Activated CD4-positive, alpha-beta T cell treated with anti-CD3 and anti-CD28 coated beads for 24 hours (primary cell): ENCODE measurements at places on chromosomes 6 and 20.
A peak's percentile ranks its signal among the peaks of the same experiment; 100 is the strongest.

DNA sequence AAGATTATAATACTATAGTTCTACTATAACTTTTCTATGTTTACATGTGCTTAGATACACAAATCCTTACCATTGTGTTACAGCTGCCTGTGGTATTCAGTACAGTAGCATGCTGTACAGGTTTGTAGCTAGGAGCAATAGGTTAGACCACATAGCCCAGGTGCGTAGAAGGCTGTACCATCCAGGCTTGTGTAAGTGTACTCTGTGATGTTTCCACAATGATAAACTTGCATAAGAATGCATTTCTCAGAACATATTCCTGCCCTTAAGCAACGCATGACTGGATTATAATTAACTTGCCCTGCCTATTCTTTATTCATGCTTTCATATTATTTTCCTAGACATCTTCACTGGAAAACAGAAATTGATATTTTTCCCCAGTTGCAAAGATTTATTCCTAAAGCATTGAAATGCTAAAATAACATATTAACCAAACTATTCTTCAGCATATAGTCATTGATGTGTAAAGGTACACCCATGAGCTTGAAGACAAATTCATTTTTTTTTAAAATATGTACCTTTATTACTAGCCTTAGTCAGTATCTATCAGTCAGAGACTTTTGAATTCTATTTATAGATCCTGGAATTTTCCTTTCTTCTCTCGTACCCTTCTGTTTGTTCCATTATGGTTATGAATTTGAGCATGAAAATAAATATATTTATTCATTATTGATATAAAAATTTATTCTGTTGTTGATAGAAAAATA lies 7.2 kb upstream of the CTAGE9 start:
- DNase-seq: no peak

DNA sequence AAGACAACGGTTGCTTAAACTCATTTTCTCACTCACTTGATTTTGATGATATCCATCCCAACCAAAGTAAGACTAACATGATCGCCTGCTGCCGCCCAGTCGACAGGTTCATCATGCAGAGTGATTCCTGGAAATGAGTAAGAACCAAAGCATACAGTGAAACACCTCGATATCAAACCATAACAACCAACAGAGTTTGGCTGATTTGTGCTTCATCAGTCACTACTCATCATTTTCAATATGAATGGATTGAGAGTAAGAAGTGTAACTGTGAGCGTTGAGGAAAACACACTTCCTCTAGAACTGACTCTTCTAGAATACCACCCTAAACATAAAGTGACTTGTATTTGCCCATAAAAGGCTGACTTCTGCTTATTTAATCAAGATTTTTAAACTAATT lies 29.2 kb upstream of the ALDH8A1 start:
- DNase-seq: peak; percentile 23

DNA sequence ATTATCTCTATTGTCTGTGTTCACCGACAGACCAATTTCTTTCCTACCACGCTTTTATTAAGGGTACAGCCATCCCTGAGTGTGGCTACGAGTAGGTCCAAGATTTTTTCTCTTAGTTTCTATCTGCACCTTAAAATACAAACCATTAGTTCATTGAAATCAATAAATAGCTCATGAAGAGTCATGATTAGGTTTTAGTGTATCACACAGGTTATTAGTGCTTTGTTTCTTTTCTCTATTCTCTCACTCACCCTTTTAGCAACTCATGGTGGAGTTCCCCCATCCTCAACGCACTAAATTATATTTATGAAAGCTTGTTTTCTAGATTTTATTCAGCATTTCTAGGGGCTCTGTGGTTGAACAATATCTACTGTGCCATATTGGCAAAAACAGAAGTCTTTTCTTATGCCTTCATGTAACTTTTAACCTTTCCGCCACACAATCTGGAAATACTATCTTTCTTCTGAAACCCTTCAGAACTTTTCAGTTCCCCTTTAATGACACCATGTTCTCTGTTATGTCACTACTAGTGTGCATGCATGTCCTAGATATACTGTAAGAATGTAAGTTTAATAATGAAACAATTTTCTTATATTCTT lies 128.2 kb upstream of the LAMA2 start:
- DNase-seq: no peak

DNA sequence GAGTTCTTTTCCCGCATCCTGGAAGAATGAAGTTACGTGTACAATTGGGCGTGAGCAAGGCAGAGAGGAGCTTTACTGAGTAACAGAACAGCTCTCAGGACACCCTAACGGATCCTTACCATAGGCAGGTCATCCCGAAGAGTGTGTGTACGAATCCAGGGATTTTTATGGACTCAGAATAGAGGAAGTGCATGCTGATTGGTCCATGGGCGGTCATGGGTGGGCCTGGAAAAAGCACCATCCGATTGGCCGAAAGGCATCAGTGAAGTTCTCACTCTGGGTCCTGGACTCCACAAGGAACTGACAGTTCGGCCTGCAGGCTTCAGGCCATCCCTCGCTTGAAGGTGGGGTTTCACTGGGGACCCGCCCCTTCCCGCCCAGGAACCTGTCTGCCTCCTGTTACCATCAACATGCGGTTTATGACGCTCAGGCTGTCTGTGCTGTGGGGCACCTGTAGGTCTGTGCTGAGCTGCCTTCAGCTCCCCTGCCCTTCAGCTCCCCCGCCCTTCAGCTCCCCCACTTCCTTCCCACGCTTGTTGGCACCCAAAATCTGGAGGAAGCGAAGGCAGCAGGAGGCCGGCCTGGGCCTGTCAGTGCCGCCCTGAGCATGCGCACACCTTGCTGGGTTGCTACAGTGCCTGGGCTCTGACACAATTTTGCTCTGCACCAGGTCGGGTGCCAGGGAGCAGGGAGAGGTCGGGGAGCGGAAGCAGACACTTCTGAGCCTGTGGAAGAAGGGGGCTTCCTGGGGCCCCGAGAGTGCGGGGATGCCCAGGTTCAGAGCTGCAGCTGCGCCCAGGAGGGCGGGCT lies 57.9 kb upstream of the MANEA start:
- DNase-seq: no peak

- DNase-seq: no peak
Measured at GRCh38 chr6:133645966-133646740, 242.8 kb upstream of the TCF21 start.

DNA sequence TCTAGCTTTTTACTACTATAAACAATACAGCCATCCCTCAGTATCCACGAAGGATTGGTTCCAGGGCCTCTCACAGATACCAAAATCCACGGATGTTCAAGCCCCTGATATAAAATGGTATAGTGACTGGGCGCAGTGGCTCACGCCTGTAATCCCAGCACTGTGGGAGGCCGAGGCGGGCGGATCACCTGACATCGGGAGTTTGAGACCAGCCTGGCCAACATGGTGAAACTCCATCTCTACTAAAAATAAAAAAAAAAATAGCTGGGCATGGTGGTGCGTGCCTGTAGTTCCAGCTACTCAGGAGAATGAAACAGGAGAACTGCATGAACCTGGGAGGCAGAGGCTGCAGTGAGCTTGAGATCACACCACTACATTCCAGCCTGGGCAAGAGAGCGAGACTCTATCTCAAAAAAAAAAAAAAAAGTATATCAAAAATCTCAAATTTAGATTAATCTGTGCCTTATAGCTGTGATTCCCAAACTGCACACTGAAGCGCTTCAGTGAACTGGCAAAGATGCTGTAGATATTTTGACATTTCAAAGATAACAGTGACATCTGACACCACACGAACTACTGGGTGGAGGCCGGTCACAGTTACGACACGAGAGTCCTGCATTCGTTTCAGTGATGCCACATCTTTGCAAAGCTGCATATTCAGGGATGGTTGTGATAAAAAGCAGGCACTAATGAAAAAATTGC lies 38.3 kb downstream of the MRS2 start:
- DNase-seq: no peak

GRCh38 chr6:90967471-90967870 lies 380.6 kb upstream of the MAP3K7 start:
- no peak for DNase-seq

- no peak for DNase-seq
Measured at GRCh38 chr20:361561-361960, 14.7 kb downstream of the NRSN2 start.

GRCh38 chr6:21902628-21903169 lies 309.1 kb downstream of the SOX4 start:
- no peak for DNase-seq

DNA sequence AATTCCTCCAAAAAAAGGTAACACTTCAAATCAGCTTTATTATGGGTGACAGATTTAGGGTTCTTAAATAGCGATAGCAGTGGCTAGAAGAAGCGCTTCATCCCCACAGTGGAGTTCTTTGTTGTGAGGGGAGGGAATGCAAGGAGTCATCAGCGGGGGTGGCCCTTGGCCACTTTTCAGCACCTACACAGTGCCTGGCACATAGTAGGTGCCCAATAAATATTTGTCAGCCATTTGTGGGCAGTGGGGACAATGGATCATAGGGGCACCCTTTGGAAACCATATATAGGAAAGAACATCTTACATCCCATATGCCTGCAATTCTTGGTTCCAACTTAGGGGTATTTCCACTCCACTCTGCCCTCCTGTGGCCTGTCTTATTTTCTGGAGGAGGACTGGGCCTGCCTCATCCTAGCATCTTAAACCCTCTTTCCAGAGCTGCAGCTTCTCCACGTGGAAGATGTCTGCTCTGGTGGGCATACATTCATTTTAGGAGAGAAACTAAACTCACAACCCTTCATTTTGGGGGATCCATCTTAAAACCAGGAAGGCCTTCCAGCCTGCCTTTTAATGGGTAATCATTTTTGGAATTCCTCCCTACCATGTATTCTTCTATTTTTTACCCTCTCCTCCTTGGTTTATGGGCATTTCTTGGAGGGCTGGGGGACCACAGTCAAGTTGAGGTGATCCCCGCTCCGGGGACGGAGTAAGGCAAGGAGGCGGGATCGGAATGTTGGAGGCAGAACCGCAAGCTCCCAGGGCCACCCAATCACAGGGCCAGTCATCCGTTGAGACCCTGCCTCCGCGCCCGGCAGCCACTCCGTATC lies 2.6 kb upstream of the GPSM3 start:
- DNase-seq: no peak

GRCh38 chr20:4966826-4967751 lies 34.2 kb downstream of the SLC23A2 start:
- DNase-seq: no peak

GRCh38 chr20:62275219-62275618 lies 27.6 kb upstream of the ADRM1 start:
- DNase-seq: no peak

- no peak for DNase-seq
Measured at GRCh38 chr6:139640921-139641320, 266.5 kb upstream of the CITED2 start.

- no peak for DNase-seq
Measured at GRCh38 chr6:41636833-41637193, 1.5 kb upstream of the MDFI start.

DNA sequence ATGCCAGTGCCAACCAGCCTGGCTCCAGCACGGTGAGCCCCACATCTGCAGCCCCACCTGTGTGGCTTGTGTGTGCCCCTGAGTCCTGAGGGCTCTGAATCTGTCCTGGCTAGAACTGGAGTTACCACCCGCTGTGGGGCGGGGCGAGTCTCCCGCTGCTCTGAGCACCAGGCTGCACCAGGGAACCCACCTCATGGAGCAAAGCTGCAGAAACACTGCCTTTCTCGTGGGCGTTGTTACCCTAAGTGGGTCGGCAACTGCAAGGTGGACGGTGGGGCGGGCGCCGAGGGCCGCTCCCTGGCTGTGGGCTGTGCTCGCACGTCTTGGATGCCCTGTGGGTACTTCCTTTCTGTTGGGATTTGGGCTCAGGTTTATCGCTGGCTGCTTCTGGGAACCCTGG lies 12.7 kb upstream of the ZBTB46 start:
- no peak for DNase-seq

GRCh38 chr20:54203281-54203680 lies 4.6 kb upstream of the PFDN4 start:
- DNase-seq: no peak

DNA sequence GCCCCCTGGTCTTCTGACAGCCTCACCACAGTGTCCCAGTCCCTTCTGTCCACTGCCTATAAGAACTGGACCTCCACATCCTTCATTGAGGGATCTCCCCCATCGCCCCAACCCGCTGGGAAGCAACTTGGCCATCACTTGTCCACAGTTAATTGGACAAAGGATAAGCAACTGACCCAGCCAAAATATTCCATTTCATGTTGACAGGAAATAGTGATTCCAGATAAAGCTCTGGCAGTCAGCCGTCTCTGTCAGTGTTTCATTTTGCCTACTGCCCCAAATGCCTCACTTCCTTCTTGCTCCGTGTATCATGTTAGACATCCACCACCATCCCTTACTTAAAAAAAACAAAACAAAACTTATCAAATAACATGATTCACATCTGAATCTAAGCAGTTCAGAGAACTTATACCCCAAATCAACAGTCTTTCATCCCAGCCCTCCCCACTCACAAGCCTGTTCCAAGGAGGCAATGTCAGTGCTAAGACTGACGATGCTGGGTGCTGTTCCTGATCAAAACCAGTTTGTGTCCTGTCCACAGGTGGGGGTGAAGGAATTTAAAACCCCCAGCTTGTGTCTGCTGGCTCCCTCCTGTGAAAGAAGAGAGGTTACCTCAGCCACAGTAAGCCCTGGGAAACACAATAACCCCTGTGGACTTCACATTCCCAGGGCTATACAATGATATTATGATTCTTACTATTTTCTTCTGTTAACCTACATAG lies 162.5 kb downstream of the WDR27 start:
- no peak for DNase-seq

GRCh38 chr6:114169763-114170162 lies 173.1 kb downstream of the HS3ST5 start:
- DNase-seq: no peak

GRCh38 chr6:31495580-31495979 lies 2.4 kb upstream of the MICB start:
- DNase-seq: no peak

- DNase-seq: no peak
Measured at GRCh38 chr6:167738386-167738785, 88.3 kb upstream of the AFDN start.

DNA sequence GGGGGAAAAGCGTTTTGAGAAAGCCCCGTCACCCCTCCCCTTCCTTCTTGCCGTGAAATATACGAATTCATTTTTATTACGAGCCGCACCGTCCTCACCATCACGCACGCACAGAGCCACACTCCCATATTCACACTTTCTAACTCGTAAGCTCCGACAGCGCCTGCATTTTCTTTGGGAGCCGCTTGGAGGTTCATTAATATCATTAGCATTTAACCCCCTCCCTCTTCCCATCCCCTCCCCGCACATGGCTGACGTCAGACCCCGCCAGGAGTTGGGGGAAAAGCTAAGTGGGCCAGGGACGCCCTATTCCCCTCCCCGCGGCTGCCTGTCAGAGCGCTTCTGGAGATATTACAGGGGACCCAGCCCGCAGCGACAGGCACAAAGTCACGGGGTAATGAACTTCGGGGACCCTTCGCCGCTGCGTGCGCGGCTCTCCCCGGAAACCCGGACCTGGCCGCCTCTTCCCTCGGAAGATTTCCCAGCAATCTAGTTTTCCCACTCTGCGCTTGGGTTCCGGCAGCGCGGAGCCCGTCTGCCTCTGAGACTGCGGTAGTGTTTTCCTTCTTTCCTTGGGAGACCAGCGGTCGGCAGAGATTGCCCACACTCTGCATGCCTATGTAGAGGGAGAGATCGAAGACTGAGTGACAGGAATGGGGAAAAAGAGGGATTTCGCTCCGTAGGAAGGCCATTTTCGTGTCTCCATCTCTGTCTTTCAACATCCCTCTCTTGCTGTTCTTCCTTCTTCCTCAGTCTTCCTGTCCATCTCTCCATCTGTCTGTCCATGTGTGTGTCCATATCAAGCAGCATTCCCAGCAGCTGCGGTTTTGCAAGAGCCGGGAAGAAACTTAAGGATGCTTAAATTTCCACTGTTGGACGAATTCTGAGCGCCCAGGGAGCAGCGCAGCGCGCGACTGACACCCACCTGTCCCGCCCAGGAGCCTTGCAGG lies at the start of gene NR2E1:
Gene NR2E1, plus strand, starts transcription at position 309 of the 950 bp plus-strand sequence. CDS start 744 bp downstream, outside the sequence.
- DNase-seq: no peak

GRCh38 chr6:137863091-137863797 lies 3.8 kb upstream of the TNFAIP3 start:
- DNase-seq: no peak
